Astrocyte (in vitro differentiated cells and primary cell): ENCODE measurements at places on chromosomes 6 and 20. TPM values are rescaled to one million over a fixed set of nuclear protein-coding genes. Genes with fewer than 3 reads are reported as not detected.

The ENPP4 gene
- total RNA-seq = 5.0 and 5.7 TPM in 2 replicates

The SIGLEC1 gene
- total RNA-seq = not detected in 2 replicates

The SERAC1 gene
- 9.1 and 9.3 TPM in 2 replicates for total RNA-seq

The UNC5CL gene
- total RNA-seq = 0.27 and 0.29 TPM in 2 replicates

The DEFB125 gene
- not detected in 2 replicates for total RNA-seq

The EDN1 gene
- total RNA-seq = 54.8 and 64.4 TPM in 2 replicates

DNA sequence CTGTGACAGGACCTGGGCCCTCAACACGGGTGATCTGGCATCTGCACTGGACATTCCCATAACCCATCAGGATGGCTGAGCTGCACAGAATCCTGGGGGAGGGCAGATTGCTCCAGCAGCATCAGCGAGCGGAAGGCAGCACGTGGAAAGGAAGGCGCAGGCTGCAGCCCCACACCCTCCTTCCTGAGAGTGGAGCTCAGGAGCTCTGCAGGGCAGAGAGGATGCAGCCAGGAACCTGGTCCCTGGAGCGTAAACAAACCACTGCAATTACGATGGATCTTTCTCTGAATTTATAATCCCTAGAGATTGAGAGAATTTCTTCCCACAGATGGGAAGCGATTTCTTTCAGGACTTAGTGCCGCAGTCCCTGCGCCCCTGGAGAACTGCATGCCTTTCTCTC, 39.7 kb upstream of the EMILIN3 start:
- H3K27me3 ChIP-seq = no peaks in the 10 kb centered on the region
- H3K27ac ChIP-seq = no peak overlapping the region
- H3K4me3 ChIP-seq = no peak overlapping the region
- peaks cover 26% of the 10 kb centered on the region for H3K36me3 ChIP-seq
- no peaks in the 10 kb centered on the region for H3K4me1 ChIP-seq
- no peak for DNase-seq

GRCh38 chr6:19558201-19558600, 279.0 kb upstream of the ID4 start:
- H3K27me3 ChIP-seq = no peaks in the 10 kb centered on the region
- no peak for DNase-seq
- no peak overlapping the region for H3K4me3 ChIP-seq
- no peaks in the 10 kb centered on the region for H3K4me1 ChIP-seq

DNA sequence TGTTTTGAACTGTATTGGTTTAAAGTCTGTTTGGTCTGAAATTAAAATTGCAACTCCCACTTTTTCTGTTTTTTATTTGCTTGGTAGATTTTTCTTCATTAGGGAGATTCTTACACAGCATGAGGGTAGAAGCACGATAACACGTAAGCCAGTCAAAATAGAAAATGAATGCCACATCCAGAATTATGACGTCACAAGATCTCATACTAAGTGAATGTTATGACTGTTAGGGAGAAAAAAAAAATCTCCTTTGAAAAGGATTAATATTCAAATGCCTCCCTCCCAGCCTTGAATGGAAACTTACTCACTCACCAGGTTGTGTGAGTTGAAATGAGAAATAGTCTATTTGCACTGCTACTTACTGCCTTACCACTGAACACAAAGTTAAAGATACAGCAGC, 670.8 kb downstream of the TFAP2A start:
- no peaks in the 10 kb centered on the region for H3K27me3 ChIP-seq
- H3K4me1 ChIP-seq = no peaks in the 10 kb centered on the region
- no peak overlapping the region for H3K4me3 ChIP-seq
- DNase-seq = no peak
- H3K36me3 ChIP-seq = no peaks in the 10 kb centered on the region
- H3K27ac ChIP-seq = no peak overlapping the region

- no peaks in the 10 kb centered on the region for H3K27me3 ChIP-seq
- H3K27ac ChIP-seq = no peak overlapping the region
- no peak overlapping the region for H3K4me3 ChIP-seq
- no peaks in the 10 kb centered on the region for H3K4me1 ChIP-seq
- DNase-seq = no peak
These were observed 95.0 kb downstream of the TOX2 start for GRCh38 chr20:44009679-44009992.

- H3K27ac ChIP-seq = no peak overlapping the region
- H3K36me3 ChIP-seq = peaks cover 3% of the 10 kb centered on the region
- H3K27me3 ChIP-seq = no peaks in the 10 kb centered on the region
- no peaks in the 10 kb centered on the region for H3K4me1 ChIP-seq
- DNase-seq = no peak
These were observed 184.0 kb downstream of the UTRN start for GRCh38 chr6:144469144-144469575.

- no peaks in the 10 kb centered on the region for H3K4me1 ChIP-seq
- H3K36me3 ChIP-seq = no peaks in the 10 kb centered on the region
- DNase-seq = no peak
- no peak overlapping the region for H3K4me3 ChIP-seq
- no peaks in the 10 kb centered on the region for H3K27me3 ChIP-seq
These were observed 744.1 kb upstream of the GJE1 start for GRCh38 chr6:141388666-141389065.

DNA sequence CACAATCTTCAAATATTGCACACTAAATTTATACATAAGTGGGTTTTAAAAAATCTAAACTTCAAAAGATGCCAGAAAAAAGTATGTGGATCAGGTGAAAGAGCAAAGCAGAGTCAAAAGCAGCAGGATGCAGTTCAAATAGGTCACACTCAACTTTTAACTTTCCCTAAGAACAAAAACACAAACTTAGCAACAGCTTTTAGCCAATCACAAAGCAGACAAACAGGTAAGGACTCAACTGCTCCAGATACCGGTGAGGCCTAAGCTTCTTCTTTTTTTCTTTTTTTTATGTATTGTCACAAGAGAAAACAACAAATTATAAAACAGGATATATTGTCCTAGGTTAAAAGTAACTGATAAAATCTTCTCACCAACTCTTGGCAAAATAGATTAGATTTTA, 74.7 kb downstream of the SESN1 start:
- H3K36me3 ChIP-seq = no peaks in the 10 kb centered on the region
- H3K4me3 ChIP-seq = no peak overlapping the region
- DNase-seq = no peak
- no peaks in the 10 kb centered on the region for H3K4me1 ChIP-seq

DNA sequence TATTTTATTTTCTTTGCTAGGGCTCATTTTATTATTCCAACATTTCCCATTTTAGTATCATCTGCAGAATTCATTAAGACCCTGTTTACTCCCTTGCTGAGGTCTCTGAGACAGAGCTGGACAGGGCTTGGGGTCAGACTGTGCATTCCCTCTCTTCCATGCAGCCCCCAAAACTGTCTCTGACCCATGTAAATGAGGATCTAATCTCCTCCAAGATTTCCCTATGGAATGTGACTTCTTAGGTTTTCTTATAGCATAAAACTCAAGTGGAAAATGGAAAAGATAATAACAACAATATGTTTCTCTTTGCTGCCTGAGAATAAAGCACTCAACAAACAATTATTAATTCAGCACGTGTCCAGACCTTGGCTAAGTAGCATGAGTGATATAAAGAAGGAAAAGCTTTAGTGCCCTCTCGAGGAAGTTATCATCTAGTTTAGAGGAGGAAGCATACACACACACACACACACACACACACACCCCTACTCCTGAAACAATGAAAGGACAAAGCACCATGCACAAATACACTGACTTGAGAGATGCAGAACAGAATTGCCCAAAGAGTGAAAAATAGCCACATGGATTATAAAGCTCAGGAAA, 815.5 kb downstream of the BCKDHB start:
- H3K4me3 ChIP-seq = no peak overlapping the region
- no peak overlapping the region for H3K27ac ChIP-seq
- H3K4me1 ChIP-seq = no peaks in the 10 kb centered on the region
- no peak for DNase-seq
- H3K27me3 ChIP-seq = no peaks in the 10 kb centered on the region
- H3K36me3 ChIP-seq = no peaks in the 10 kb centered on the region

DNA sequence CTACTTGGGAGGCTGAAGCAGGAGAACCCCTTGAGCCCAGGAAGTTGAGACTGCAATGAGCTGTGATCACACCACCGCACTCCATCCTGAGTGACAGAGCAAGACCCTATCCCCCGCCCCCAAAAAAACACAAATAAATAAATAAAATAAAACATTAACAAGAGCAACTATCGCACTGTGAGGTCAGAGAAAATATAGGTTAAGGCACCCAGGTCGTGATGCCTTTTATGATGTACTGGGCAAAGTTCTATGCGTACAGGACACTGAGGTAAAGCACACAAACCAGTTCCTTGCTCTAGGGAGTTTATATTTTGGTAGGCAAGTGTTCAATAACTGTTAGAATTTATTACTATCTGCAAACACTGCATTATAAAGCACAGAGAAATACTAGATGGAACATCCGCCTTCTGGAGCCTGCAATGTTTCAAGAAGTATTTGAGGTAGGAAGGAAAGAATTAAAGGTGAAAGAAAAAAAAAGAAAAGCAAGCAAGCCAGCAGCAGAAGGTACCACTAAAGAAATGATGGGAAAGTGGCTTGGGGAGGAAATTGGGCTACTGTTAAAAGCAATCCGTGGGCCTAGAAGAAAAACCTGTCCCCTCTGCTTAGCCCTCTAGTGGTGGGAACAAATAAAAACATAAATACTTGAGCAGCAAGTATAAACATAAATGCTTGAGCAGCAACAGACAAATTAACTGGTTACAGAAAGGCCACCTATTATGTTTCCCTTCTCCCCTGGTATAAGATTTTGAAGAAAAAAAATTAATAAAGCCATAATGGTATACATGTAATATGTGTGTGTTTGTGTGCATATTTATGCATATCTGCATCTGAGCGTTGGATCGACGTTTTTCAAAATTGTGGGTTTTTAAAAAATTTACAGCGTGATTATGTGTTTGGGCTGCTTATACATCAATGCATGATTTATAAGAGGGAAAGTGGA, 128.0 kb downstream of the PHACTR1 start:
- H3K36me3 ChIP-seq = no peaks in the 10 kb centered on the region
- H3K27me3 ChIP-seq = no peaks in the 10 kb centered on the region
- H3K27ac ChIP-seq = no peak overlapping the region
- no peaks in the 10 kb centered on the region for H3K4me1 ChIP-seq
- no peak overlapping the region for H3K4me3 ChIP-seq

DNA sequence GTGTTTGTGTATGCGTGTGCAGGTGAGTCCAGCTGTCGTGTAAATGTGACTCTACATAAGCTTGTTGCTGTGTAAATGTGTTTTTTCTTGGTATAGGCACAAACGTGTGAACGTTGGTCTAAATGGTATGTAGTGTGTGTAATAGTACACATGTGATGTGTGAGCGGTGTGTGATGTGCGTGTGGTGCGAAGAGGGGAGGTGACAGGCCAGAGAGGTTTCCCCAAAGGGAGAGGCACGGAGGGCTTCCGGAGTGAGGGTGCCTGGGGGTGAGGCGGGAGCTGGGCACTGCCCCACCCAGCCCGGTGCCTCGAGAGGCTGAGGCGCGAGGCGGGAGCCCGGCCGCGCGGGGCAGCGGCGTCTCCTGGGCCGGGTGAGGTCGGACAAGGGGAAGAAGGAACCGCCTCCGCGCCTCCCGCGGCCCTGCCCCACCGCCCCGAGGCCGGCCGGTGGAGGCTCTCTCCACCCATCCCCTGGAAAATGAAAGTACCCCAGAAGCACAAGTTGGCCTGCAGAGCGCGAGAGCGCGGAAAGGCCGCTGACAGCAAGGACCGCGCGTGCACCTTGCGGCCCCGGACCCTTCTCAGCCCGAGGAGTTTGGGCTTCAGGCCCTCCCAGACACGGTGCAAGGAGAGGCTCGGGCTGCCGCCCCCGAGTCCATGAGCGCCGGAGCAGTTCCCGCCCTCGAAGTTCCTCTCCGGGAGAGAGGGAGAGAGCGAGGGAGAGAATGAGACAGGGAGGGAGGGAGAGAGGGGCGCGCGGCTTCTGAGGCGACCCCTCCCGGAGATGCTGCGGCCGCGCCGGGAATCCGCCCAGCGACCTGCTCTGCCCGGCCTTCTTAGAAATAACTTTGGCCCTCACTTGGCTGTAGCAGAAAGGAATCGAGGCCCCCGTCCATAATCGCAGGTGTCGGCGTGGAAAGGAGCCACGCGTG, 43.2 kb upstream of the OSTM1 start:
- peaks cover 72% of the 10 kb centered on the region for H3K27me3 ChIP-seq
- H3K4me1 ChIP-seq = peaks cover 17% of the 10 kb centered on the region

- no peaks in the 10 kb centered on the region for H3K36me3 ChIP-seq
- H3K4me3 ChIP-seq = no peak overlapping the region
- no peak for DNase-seq
- H3K27ac ChIP-seq = no peak overlapping the region
- H3K27me3 ChIP-seq = peaks cover 2% of the 10 kb centered on the region
These were observed 35.4 kb downstream of the GCNT2 start for GRCh38 chr6:10556589-10556988.

GRCh38 chr6:109653264-109653663, 37.7 kb downstream of the AK9 start:
- no peak overlapping the region for H3K27ac ChIP-seq
- no peak overlapping the region for H3K4me3 ChIP-seq
- no peaks in the 10 kb centered on the region for H3K4me1 ChIP-seq
- no peaks in the 10 kb centered on the region for H3K36me3 ChIP-seq
- H3K27me3 ChIP-seq = no peaks in the 10 kb centered on the region
- DNase-seq = peak; percentile 11

- DNase-seq = no peak
- H3K4me1 ChIP-seq = no peaks in the 10 kb centered on the region
- no peaks in the 10 kb centered on the region for H3K36me3 ChIP-seq
These were observed 71.7 kb downstream of the GRM4 start for GRCh38 chr6:34074064-34074742.
